Activated naive CD4-positive, alpha-beta T cell treated with Interleukin-2 at 50 U/mL for 16 hours (primary cell): ENCODE measurements at places on chromosomes 7 and 10.

DNA sequence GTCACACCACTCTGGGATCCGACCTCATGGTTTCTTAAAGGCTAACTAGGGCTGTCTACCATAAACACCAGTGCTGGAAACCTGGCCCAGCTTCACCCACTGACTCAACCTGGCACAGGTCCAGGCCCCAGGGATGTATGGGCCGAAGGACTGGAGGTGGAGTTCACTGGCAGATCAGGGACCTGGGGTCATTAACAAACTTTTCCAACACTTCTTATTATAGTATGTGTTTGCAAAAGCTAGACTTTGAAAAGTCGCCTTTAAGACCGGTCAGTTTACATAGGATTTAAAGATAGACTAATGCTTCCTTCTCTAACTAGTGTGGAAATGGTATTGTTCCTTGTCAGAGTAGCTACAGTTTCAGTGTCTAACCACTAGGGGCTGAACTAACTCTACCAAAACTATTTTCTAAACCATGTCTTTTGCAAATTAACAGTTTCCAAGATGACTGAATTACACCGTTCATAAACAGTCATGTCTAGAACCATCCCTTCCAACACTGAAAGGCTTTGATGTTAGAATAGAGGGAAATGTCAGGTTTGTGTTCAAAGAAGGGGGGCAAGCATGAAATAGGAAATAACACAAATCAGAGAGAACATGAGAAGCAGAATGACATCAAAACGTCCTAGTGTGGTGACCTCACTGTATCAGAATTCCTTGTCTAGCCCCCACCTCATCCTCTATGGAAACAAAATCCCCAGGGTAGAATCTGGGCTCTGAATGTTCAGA, 29.7 kb downstream of the STN1 start:
- DNase-seq: no peak

DNA sequence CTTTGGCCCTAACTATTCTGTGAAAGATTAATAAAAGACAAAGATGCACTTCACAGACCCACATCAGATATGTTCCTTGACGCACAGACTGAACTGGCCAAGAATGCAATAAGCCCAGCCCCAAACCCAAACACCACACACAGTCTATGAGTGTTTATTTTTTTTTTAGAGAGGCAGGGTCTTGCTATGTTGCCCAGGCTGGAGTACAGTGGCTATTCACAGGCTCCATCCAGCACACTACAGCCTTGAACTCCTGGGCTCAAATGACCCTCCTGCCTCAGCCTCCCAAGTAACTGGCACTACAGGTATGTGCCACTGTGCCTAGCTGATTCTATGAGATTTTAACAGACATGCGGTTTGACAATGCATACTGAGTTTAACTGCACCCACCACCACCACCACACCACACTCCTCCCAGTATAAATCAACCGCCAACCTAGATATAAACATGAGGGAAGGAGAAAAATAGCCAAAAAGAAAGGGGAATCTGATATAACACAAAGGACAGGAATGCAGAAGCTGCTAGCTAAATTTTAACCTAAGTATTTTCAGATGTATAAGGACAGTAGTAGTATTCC, 35.1 kb upstream of the SLC26A3 start:
- DNase-seq: no peak

GRCh38 chr7:42024537-42024936, 212.5 kb downstream of the GLI3 start:
- DNase-seq: no peak

GRCh38 chr7:85583131-85583953, 396.5 kb upstream of the SEMA3D start:
- DNase-seq: no peak

- DNase-seq: no peak
These were observed 253.7 kb downstream of the DYNC1I1 start for GRCh38 chr7:96026010-96026409.

DNA sequence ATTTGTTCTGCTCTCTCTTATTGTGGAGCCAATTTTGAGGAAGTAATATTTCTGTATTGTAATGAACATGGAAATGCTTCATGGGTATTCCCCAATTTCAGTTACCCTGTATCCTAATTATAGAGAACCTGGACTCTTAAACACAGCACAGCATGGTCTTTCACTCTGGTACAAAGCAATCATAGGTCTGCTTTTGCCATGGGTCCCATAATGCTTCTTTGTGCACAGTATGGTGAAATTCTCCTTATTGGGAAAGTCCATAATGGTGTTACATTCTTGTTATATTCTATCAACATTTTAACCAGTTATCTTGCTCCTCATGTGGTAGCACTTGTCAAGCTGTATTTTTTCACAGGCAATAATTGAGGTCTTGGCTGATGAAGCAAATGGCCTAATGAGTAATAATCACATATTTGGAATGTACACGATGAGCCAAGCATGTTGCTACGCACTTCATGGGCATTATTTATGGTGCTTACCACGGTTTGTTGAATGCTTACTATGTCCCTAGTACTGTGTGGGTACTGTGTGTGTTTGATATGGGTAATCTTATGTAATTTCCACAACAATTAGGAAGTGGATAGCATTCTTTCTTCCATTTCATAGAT, 42.9 kb downstream of the PRKG1 start:
- DNase-seq: no peak

DNA sequence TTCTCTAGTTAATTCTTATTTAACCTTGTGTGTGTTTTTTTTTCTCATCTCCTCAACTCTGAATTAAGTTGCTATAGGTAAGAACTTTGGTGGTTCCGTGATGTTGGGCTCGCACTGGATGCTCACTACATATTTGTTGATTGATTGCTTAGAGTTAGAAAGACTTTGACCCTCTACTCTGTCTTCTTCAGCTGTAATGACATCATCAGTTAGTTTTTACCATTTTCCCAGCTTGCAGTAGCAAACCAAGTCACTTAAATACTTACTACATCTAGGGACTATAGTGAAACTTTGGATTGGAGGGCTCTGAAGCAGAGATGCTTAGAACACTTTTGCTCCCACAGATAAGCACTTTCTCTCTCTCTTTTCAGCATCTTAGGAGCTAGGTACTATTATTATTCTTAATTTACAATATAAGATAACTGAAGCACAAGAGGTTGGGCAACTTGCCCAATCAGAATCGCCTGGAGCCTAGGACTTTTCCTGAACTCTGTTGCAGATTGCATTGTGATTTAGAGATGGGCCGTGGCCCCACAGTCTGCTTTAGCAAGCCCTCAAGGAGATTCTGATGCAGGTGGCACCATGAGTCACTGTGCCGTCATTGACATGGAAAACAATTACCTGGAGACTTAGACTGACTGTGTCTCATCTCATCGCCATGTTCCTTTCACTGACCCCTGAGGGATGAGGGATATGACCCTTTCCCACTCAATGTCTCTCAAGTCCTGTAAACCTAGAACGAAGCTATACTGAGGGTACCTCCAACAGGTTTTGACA, 471.9 kb upstream of the PODXL start:
- no peak for DNase-seq

DNA sequence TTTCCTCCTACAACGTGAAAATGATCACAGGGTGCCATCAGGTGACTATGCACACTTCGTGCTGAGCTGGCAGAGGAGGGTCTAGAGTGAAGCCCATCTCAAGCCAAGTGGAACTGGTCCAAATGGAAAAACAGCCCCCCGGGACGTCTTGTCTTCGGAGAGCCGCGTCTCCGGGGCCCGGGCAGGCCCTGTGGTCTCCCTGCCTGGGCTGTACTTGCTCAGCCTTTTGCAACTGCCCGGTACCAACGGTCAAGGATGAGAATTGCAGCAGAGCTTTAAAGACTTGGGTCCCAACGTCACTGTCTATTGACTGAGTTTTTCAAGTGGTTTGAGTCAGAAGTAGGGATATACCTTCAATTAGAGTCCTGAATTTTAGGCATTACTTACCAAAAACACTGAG, 315.5 kb downstream of the PTPRN2 start:
- no peak for DNase-seq
